WTC11 (cell line): ENCODE measurements at places on chromosomes 2 and 18.

GRCh38 chr18:72206814-72207213 is 337.3 kb downstream of the CBLN2 start:
- no peak for DNase-seq

DNA sequence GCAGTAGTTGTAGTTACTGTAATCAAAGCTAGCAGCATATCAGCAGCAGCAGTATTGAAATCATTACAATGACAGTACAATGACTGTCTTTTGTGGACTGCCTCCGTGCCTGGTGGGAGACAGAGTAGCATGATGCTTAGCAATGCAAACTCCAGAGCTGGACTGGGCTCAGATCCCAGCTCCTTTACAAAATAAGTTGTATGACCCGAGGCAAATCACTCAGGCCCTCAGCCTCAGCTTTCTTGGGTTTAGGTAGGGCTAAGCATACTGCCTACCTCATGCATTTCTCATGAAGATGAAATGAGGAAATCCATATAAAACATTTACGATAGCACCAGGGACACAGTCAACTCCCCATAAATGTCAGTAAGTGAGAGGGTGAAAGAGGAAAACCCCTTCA is 170.7 kb downstream of the TTC32 start:
- DNase-seq: no peak

- DNase-seq: no peak
Observed at GRCh38 chr2:109463236-109463635, 150.5 kb downstream of the SEPTIN10 start.

DNA sequence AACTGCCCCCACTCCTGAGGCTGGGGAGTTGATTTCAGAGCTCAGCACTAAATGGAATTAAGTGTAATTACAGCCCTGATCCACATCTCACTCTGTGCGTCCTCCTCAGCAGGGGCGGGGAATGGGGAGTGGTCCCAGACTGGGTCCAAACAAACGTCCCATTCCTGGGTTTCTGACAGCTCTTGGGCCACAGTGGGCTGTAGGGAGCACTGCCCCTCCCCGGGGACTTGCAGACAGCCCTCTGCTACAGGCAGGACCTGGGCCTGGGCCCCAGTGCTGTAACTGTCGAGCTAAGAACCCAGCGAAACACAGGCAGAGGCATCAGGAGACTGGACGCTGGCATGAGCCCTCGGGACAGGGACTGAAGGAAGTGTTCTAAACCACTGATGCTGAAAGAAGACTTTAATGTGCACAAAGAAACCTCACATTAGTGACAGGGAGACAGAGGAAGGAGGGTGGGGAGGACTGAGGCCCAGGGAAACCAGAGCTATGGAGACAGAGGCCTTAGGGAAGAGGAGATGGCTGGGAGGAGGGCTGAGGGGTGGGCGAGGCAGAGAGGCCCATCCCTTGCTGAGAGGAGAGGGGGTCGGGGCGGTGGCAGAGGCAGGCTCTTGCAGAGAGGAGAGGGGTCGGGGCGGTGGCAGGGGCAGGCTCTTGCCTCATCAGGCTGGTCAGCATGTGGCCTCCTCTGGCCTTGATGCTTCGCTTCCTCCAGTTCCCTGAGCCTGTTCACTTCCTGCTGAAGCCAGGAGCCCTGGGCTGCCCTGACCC is 5.8 kb upstream of the SEMA4C start:
- peak; percentile 41 for DNase-seq

DNA sequence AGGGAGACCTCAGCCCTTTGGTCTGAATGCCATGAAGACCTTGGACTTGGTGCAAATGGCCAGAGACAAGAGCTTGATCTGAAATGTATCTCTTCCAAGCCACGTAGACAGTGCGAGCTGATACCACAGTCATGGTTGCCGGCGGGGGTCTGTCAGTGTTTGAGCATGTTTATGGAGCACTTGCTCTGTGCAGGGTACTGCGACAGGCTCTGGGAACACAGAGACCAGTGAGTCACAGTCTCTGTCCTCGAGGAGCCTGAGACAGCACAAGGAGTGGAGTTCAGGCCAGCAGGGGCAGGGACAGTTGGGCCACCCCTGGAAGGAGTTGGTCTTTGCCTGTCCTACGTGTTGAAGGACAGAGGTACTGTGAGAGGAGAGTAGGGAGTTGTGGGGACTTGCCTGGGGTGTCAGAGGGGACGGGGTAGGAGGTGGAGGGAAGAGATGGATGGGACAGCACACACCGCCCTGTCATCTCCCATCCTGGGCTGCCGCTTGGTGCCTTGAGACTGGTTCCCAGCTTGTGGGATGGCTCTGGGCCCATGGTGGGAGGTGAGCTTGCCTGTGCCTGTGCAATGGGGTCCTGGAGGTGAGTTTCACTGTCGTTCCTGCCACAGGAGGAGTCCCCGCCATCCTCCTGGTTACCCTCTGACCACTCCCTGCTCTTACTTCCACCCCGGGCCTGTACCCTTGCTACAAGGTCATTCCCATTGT is 39.5 kb downstream of the ATP6V1C2 start:
- DNase-seq: no peak
